ENCODE measurements at places on chromosomes 12 and 14. TPM values are rescaled to one million over a fixed set of nuclear protein-coding genes. Genes with fewer than 3 reads are reported as not detected.

DNA sequence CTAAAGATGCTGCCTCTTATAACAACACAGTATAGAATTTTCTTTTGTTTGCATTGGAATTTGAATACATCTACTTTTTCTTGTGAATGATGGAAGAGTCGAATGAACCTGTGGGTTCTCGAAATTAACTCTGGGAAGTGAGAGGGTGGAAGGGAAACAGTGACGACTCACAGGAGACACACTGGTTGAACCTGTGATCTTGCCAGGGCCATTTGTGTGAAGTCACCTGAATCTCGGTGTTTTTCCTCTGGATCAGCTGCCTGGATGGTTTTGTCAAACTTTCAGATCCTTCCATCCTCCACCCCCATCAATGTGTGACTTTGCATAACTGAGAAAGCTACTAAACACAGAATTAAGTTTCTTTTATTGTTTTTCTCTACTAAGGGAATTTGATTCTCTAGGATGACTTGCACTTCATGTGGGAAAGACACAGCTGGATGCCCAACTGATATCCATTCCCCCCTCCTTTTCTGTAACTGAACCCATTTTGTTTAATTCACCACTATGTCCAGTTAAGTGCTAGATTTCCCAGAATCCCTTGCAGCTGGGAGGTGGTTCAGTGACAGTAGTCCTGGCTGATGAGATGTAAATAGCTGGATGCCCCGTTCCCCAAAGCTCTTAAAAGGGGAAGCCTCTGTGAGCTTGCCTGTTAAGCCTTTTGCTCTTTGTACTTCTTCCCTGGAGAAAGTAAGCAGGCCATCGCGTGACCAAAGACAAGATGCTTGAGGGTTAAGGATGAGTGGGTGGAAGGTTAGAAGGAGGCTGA, 6.3 kb downstream of the PPFIBP1 start:
- no peak for DNase-seq

GRCh38 chr12:120944645-120945217, 33.6 kb upstream of the HNF1A start:
- DNase-seq, result peak; percentile 87

GLIPR1L1 gene
- total RNA-seq, result not detected

ACSS3 gene
- total RNA-seq, result 0.21 TPM
